Upper lobe of left lung (tissue), 6 donors: ENCODE measurements at places on chromosomes 12 and 14. TPM values are rescaled to one million over a fixed set of nuclear protein-coding genes. Genes with fewer than 3 reads are reported as not detected.

- DNase-seq, result no peak
Observed at GRCh38 chr12:58272461-58272860, 331.1 kb downstream of the ATP23 start.

DNA sequence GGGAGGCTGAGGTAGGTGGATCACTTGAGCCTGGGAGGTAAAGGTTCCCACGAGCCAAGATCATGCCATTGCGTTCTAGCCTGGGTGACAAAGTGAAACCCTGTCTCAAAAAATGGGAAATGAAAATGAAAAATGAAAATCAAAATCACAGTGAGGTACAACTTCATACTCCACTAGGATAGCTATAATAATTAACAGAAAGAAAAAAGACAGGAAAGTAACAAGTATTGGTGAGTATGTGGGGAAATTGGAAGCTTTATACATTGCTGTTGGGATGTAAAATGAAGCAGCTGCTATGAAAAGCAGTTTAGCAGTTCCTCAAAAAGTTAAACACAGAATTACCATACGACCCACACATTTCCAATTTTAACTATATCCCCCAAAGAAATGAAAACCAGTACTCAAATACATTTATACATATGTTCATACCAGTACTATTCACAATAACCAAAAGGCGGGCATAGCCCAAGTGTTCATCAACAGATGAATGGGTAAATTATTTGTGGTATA, 22.2 kb downstream of the SGPP1 start:
- DNase-seq, result no peak

GRCh38 chr12:4855121-4855924, 54.4 kb upstream of the KCNA1 start:
- no peak for DNase-seq

Gene SNW1
- total RNA-seq, result 58.4 TPM

Gene TMTC2
- total RNA-seq, result 26.1 TPM

Gene CREBL2
- 40.1 TPM for total RNA-seq

Gene SRRM4
- total RNA-seq, result 0.03 TPM
